ENCODE measurements at places on chromosomes 4 and X.
A peak's percentile ranks its signal among the peaks of the same experiment; 100 is the strongest.

DNA sequence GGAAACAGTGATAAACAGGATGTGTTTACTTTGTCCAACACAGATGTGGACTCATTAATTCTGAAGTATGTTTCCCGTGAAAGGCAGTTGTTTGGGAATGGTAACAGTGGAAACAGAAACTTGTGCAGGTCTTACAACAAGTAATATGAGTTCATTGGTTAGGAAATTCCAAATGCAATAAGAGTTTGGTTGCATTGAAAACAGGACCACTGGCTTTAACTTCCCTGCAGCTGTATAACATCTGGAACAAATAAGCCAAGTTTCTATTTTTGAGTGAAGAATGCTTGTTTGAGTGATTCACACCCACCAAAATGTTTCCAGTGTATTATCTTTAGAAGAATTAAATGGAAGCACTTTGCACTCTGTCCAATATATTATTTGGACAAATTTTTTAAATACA lies 82.4 kb upstream of the BMP3 start:
- DNase-seq = peak; percentile 24

DNA sequence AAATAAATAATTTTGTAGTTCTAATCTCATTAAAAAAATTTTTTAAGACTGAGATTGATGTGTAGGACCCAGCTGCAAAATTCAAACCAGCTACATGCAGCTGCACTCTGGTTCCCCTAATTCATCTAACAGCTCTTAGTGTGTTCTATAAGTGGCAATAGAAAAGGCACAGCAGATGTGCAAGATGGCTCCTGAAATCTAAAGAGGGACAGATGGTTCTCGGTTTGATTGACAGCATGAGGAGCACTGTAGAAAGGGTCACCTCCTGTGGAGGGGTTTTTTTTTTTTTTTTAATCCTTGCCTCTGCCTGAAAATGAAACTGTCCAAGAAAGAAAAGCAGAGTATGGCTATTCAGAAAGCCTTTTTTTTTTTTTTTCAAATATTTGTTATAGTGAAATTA lies 16.9 kb upstream of the OCIAD1 start:
- DNase-seq = no peak

DNA sequence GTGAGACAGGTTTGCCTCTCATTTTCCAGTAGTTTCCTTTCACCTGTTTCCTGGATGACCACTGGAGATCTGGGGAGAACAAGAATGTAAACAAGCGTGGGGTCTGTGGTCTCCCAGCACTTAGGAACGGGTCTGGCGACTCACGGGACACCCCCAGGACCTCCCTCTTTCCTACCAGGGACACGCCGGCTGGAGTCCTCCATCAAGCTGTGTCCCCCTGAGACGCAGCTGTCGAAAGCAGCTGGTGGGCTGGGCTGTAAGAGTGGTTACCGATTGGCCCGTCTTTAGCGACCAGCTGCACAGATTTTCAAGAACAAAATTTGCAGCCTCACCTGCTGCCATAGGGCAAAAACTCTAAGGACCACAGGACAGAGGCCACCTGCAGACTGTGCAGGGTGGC lies 11.9 kb downstream of the LRPAP1 start:
- DNase-seq = no peak

GRCh38 chr4:161496-162284 lies 37.4 kb downstream of the ZNF718 start:
- DNase-seq = peak; percentile 0

DNA sequence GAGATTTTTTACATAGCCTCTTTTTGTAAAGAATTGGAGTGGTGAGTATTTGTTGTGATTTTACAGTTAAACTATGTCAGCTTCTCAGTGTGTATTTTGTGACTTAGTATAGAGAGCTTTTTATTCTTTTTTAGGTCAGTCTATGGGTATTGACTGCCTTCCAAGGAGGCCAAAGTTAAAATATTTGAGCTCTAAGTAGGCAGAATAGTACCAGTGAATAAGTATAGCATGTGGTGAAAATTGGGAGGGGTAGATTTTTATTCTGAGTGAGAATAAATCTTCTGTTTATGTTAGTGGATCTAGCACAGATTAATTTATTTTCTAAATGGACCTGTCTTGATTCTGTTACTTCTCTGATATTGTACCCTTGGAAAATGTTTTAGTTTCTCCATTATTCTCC lies 37.5 kb downstream of the HERC3 start:
- DNase-seq = peak; percentile 64

DNA sequence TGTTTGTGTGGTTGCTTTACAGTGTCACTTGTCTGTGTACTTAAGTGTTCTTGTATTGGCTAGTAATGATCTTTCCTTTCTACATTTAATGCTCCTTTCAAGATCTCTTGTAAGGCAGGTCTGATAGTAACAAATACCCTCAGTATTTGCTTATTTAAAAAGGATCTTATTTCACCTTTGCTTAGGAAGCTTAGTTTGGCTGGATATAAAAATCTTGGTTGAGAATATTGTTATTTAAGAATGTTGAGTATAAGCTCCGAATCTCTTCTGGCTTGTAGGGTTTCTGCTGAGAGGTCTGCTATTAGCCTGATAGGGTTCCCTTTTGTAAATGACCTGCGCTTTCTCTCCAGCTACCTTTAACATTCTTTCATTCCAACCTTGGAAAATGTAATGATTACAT lies 35.7 kb downstream of the LCORL start:
- DNase-seq = no peak

GRCh38 chrX:51931566-51932150 lies 38.2 kb downstream of the MAGED1 start:
- peak; percentile 3 for DNase-seq

- DNase-seq = no peak
These were observed 2.8 kb downstream of the PSAPL1 start for GRCh38 chr4:7431696-7432530.

- DNase-seq = peak; percentile 83
These were observed 32.3 kb upstream of the ZFX start for GRCh38 chrX:24117258-24117657.

DNA sequence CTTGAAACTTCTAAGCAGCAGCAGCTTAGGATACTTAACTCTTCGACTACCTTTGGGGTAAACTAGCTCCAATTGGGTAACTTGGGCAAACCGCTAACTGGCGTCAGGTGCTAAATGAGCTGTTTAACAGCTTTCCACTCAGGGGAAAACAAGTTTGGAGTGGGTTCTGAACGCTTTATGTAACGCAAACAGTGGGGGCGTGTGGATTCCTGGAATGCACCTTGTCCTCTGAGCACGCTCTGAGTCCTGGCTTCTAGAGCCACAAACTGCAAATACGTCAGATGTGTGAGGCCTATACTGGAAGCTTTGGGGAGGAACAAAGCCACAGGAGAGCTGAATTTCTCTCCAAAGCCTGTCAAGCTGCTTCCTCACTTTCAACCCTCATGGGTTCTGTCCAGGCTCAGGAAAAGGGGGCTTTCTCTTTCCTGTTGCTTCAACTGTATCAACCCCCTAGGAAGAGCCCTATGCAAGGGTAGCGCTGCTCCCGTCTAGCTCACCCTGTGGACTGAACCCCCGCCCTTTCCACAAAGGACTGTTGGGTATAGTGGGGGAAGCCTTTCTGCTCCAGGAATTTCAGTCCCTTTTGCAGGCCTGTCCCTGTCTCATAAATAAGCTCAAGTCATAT lies 4.5 kb upstream of the WDR1 start:
- no peak for DNase-seq

- DNase-seq = no peak
These were observed 436.4 kb downstream of the PCDH19 start for GRCh38 chrX:99973572-99974226.

DNA sequence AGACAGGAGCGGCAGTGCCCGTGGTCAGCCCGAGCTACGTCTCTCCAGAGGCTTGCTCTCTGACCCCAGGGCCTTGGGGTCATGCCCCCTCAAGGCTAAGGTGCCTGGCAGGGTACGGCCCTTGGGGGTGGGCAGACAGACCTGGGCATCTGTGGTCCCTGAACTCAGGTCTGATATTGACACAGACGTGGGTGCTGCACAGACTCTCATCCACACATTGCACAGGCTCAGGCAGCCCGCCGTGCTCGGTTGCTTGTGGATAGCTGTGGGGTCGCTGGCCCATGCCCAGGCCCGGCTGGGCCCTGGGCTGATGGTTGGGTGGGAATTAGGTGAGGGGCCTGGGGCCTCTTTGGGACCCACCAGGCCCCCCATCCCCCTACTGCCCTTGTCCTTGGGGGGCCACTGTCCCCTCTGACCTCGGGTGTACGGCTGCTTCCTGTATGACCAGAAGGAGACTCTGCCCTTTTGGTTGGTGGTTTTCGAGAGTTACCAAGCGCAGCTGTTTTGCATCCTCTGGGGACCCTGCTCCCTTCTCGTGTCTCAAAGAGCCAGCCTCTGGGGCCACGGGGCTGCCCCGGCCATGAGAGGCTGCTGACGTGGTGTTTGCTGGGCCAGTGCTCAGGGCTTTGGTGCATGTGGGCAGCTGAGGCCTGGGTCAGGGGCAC lies 10.1 kb downstream of the FGFRL1 start:
- no peak for DNase-seq

- no peak for DNase-seq
These were observed 8.3 kb downstream of the HNRNPDL start for GRCh38 chr4:82421796-82422560.

- DNase-seq = no peak
These were observed 296.3 kb downstream of the GALNTL6 start for GRCh38 chr4:172109466-172109865.

- DNase-seq = no peak
These were observed 192.4 kb upstream of the RASGEF1B start for GRCh38 chr4:81664079-81664478.

DNA sequence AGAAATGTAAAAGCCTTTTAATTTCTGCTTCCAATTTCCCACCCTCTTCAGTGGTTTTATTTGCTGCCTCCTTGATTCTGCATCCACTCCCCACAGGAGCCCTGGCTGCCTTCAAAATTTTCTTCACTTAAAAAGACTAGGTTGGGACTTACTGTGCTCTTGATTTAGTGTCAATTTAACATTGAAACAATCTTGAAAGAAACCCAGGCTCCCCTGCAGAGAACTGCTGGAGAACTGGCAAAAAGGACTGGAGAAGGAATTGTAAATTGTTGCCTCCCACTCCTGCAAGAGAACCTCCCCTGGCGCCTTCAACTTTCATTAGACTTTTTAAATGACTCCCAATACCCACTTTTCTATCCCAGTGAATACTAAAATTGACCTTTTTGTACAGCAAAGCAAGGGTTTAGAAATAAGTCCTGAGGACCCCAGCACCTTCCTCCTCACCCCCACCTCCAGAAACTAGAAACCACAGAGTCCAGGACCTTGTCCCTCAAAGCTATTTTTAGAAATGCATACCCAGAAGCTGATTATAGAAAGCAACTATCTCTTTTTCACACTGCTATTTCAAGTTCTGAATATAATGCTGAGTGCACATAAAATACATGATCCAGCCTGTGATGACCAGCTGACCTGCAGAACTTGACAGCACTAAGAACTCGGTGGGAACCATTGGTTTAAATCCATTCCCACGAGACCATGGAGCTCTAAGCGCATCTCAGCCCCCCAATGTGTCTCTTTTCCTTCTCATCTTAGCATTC lies 155.5 kb downstream of the INPP4B start:
- DNase-seq = no peak

DNA sequence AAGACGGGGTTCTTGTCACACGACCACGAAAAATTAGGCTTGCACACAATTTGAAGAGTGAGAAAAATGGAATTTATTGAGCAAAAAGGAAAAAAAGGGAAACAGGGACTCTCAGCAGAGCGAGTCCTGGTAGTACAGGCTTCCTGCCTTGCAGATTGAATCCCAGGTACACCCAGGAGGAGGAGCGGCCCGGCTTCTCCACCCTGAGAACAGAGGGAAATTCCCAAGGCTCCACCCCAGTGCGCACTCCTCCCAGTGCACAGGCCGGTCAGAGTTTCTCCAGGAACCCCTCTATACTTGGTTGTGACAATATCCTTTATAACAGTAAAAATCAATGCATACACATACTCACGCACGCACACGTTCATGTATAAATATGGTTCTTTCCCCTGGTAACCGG lies 22.0 kb downstream of the SLC4A4 start:
- no peak for DNase-seq

DNA sequence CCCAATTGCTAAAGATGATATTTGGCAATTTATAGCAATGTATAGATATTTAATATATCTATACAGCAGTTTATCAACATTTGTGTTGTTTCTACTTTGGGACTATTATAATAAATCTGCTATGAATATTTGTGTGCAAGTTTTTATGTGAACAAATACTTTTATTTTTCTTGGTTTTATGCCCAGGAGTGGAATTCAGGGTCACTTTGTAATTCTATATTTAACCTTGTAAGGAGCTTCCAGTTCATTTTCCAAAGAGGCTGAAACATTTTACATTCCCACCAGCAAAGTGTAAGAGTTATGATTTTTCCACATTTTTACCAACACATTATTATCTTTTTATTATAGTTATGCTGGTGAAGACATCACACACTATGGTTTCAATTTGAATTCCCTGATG lies 801.3 kb downstream of the PCDH18 start:
- no peak for DNase-seq

DNA sequence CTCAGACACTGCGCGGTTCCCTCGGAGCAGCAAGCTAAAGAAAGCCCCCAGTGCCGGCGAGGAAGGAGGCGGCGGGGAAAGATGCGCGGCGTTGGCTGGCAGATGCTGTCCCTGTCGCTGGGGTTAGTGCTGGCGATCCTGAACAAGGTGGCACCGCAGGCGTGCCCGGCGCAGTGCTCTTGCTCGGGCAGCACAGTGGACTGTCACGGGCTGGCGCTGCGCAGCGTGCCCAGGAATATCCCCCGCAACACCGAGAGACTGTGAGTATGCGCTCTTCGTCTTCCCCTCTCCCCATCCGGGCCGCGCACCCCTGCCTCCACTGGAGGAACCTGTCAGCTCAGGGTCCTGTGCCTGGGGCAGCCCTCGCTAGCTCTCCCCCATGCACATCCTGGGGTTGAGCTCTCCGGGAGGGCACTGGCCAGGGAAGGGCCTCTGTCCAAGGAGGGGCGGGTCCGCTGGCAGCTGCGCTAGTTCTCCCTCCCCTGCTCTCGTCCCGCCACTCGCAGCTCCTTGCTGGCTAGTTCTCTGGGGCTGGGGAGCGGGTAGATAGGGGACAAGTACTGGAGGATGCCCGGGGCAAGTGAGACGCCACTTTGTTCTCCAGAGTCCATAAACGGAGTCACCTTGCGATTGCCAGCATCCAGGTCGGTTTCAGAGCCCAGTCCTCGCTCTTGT lies 2.2 kb downstream of the SLIT2 start:
- DNase-seq = peak; percentile 66

DNA sequence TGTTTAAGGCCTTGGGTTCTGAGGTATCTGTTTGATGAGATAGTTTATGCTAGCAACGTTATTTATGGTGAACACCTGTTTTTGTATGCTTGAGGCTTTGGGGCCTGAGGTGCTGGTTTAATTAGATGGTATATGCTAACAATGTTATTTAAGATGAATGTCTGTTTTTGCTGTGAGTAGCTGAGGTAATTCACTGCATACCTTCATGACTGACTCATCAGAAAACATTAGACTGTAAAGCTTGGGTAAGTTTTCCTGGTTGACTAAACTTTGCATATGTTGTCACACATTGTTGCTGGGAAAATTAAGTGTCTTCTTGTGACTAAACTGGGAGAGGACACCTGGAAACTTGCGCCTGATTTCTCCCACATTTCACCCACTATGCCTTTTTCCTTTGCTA lies 1026.6 kb downstream of the RAPGEF2 start:
- no peak for DNase-seq

GRCh38 chr4:98838977-98839618 lies 89.8 kb downstream of the EIF4E start:
- peak; percentile 21 for DNase-seq

GRCh38 chrX:77404419-77404818 lies 42.8 kb upstream of the FGF16 start:
- DNase-seq = no peak
